ENCODE measurements at places on chromosomes 2 and 18.

- no peak for DNase-seq
Observed at GRCh38 chr2:136167721-136168475, 49.9 kb upstream of the CXCR4 start.

DNA sequence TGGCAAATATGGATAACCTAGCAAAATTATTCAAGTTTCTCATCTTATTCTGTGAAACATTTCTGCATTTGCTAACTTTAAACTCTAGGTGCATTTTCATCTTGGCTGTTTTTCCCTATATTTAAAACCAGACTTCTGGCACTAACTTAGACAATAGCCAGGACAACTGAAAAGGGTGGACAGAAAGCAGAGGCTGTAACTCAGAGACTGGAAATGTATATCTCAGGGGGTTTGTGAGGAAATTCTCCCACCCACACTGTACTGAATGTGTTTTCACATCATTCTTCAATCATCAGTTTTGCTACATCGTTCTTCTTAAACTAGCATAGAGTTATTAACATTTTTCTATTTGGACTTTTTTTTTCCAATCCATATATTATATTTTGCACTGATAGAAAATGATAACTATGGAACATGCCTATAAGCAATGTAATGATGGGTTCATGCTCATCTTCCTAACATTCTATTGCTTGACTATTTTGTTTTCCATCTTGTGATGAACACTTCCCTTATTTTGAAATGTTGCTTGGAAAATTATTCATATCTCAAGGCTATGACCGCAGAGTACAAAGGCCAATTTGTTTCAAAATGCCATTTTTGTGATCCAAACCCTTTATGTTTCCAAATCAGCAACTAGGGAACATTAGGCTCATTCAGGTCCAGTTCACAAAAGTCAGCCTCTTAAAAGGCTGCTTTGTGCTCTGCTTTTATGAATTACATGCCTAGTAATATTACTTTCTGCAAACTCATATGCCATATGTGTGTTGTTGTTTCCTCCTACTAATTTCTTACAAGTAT, 125.8 kb upstream of the CDH19 start:
- DNase-seq: no peak

DNA sequence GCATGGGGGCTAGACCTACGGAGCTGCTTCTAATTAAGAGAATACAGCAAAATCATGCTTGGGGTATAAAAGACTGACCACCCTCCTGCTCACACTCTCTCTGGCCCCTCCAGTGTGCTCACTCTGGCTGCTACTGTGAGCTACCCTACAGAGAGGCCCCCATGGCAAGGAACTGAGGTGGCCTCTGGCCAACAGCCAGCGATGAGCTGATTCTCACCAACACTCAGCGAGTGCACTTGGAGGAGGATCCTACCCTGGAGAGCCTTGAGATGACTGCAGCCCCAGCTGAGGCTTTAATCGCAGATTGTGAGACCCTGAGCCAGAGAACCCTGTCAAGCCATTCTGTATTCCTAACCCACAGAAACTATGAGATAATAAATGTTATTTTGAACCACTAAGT, 88.2 kb downstream of the GFPT1 start:
- peak; percentile 47 for DNase-seq

DNA sequence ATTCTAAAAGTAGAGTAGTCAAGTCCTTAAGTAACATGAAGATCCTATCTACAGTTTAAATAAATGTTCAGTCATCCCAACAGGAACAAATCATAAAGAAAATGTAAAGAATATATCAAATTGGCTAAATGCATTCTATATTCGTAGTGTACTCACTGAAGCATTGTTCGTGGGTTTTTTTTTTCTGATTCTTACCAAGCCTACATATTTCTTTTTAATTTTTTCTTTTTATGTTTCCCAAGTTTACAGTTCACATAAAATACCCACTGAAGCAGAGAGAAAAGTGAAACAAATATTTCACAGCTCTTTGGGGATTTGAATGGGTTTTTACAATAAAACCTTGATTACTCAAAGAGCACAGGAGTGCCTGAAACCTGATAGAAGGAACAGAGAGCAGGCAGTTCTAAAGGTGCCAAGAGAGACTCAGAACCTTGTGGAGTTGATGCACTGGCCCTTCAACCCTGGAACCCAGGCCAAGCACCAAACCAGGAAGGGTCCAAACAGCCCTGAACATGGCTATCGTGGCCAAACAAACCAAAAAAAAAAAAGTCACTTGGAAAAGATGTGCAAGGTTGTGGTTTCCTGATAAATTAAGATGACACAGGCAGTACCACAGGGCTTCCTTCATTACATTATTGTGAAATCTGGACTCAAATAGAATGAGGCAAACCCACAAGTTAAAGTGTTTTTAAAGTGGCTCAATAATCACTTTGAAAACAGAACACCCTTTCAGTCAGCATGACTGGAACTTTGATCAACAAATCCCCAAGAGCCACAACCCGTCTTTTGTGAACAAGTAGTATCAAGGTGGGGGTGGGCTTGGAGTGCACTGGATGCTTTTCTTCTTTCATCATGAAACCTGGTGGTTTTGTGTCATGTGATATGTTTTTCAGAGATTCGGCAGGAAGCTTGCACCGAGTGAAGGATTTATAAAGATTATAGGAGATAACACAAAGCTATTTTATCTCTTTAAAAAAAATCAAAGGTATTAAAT, 245.0 kb upstream of the FN1 start:
- peak; percentile 71 for DNase-seq

GRCh38 chr2:60070196-60070595, 483.3 kb downstream of the BCL11A start:
- no peak for DNase-seq

DNA sequence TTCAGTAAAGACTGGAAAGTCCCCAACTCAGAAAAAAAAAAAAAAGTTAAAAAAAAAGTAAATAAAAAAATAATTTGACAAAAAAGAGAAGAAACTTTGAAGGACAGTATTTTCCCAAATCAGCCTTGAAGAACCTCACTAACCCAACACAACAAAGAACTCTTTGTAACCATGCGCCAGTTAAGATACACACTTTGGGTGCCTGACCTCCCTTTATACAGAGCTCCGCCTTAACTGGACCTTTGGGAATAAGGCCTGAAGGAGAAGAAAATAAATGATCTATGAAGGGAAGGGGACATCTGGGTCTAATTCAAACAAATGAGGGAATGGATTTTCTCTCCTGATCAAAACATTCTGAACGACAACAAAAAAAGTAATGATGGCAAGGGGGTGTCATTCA, 2.2 kb upstream of the GFPT1 start:
- no peak for DNase-seq

DNA sequence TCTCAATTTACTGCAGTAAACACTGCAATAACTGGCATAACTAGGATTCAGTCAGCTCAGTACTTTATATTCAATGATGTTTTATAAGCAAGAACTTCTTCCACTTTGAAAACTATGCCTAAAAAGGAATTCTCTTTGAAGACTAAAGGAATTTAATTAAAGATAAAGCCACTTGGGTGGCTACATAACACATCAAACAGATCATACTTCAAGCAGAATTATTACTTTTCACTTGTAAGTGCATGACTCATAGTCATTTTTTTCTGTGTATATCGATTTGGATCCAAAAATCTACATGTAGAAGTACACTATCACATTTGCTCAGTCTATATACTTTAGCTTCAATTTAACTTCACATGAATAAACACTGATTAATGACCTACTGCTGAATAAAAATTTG, 4.0 kb downstream of the KANSL1L start:
- DNase-seq: no peak

- no peak for DNase-seq
Observed at GRCh38 chr2:12161085-12161484, 414.7 kb downstream of the LPIN1 start.

GRCh38 chr2:33195891-33196290, 249.1 kb downstream of the LTBP1 start:
- no peak for DNase-seq

DNA sequence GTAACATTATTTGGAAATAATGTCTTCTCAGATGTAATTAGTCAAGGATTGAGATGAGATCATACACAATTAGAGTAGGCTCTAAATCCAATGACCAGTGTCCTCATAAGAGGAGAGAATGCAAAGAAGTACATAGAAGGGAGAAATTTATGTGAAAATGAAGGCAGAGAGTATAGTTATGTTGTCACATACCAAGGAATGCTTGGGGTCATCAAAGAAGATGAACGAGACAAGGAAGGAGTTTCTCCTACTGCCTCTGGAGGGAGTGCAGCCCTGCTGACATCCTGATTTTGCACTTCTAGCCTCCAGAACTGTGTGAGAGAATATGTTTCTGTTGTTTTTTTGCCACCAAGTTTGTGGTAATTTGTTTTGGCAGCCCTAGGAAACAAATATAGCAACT, 100.1 kb downstream of the GALNT13 start:
- DNase-seq: no peak

DNA sequence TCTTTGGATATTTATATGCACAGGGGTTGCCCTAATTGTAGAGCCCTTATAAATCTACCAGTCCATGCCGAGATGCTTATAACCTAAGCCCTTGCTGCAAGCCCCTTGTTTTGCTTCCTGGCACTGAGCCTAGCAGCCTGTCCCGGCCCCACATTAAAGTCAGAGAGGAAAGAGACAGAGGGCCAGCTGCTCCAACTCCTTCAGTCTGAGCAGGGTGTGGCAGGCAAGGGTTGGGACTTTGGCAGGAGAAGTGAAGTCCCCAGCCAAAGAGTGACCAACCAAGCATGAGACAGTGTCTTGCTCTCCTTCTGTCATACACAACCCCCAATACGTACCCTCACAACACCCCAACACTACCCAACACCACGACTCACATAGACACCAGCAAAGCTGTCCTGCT, 54.7 kb upstream of the FZD7 start:
- DNase-seq: no peak

- no peak for DNase-seq
Observed at GRCh38 chr2:32168513-32168912, 2.8 kb downstream of the SLC30A6 start.

GRCh38 chr2:134178138-134178877, 75.6 kb upstream of the MGAT5 start:
- DNase-seq: peak; percentile 33

DNA sequence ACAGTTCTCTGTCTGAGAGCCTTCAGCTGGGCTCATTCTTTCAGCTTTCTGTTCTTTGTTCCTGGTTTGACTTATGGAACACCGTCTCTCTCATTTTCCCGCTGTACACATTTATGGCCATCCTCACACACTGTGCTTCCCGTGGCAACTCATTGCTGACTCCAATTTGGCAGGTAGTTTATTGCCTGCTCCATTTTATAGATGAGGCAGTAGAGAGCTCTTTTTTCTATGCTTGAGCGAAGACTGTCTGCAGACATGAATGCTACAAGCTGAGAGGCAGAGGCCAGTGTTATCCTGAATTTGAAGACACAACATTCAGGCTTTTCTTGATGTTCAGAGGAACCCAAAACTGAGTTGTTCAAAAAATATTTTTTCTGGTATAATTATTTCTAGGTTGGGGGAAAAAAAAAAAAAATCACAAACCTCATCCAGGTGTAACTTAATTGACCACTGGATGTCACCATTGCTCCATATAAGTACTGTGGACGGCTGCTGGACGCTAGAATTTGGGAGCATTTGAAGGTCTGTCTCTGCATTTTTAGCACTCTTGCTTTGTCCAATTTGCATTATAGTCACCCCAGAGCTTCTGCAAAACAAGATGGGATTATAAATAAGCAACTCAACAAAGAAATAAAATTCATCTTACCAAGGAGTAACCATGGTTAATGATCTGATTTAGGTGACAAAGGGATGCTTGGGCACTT, 83.5 kb downstream of the HRH4 start:
- peak; percentile 28 for DNase-seq

GRCh38 chr18:48727681-48728080, 188.8 kb downstream of the CTIF start:
- DNase-seq: peak; percentile 55

DNA sequence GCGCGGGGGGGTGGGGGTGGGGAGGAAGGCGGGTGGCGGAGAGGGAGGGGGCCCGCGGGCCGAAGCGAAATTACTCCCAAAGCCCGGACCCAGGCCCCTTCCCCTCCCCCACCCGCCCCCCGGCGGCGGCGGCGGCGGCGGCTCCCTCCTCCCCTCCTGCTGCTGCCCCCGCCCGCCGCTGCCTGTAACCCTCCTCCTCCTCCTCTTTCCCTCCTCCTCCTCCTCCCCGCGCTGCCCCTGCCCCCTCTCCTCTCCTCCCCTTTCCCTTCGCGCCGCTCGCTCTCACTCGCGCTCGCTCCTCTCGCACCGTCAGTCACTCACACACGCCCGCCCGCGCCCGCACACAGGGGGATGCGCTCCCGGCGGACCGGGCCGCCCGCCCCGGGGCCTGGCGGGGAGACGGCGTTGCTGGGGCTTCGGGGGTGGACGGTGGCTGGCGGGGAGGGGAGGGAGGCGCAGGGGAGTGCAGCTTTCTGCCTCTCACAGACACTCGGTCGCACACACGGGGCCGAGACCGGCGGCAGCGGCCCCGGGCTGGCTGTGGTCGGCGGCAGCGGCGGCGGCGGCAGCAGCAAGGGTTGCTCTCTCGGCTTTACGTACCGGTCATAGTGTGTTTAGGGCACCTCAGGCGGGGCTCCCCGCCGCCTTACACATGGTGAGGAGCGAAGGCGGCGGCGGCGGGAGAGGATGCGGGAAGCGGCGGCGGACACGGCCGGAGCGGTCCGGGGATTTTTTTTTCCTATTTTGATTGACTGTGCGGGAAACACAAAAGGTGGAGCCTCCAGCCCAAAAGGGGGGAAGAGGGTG, 405 bp downstream of the SP3 start:
- peak; percentile 90 for DNase-seq

- DNase-seq: no peak
Observed at GRCh38 chr2:60412620-60413019, 140.8 kb downstream of the BCL11A start.

DNA sequence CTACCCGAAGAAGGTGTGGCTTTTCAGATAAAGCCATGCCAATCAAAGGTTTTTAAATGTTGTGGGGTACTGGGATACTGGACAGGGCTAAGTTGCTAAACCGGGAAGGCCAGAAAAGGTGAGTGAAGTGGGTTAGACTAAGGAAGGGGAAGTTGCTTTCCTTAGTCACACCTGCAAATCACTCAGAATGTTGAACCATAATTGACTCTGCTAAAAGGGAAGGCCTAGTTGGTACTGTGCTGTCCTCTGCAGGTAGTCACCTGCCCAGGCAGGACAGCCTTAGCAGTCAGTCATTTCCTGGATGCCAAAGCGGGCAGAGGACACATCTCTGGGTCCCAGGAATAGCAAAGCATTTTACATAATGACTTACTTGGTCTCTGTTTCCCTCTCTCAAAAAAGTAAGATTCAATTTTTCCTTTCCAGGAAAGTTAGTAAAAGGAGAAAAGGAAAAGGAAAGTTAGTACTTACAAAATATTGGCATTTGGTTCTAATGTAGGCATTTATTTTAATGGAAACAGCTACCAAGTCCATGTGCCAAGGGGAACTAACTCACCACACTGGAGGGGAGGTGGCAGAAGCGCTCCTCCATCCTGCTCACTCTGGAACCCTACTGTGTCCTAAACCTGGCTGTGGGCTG, 60.3 kb downstream of the RFTN2 start:
- no peak for DNase-seq

DNA sequence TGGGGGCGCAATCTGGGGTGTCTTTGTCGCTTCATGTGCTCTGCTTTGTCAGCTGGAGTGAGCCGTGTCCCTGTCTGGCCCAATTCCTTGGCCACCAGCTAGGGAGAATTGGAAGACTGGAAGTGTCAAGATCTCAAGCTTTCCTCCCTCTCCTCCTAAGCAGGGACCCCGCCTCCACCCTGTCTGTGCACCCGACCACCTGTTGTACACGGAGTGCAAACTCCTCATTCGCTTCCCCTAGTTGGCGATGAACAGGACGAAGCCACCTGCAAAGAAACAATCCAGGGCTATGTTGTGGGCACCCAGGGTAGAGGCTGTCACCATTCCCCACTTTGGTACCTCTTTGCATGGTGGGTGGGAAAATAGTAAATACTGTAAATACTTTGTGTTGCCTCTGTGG, 1.7 kb upstream of the DQX1 start:
- DNase-seq: no peak

GRCh38 chr18:79979843-79980242, 8.5 kb downstream of the TXNL4A start:
- DNase-seq: no peak

Data from GM03348 (cell line).